ENCODE measurements at places on chromosomes 16 and 17. TPM values are rescaled to one million over a fixed set of nuclear protein-coding genes. Genes with fewer than 3 reads are reported as not detected.

DNA sequence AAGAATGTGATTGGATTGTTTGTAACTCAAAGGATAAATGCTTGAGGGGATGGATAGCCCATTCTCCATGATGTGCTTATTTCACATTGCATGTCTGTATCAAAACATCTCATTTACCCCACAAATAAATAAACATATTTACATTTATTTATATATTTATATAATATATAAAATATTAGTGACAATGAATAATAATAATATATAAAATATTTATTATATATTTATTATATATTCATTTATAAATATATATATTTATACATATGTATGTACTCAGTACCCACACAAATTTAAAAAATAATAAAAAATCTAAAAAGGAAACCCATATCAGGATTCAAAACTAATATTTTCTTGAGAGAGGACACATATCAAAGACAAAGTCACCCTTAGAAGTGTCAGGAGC lies 429.9 kb downstream of the KCNJ2 start:
- DNase-seq: no peak
- no peak overlapping the region for H3K27ac ChIP-seq
- no peak overlapping the region for H3K4me3 ChIP-seq
- H3K36me3 ChIP-seq: no peaks in the 10 kb centered on the region
- H3K27me3 ChIP-seq: no peaks in the 10 kb centered on the region
- no peaks in the 10 kb centered on the region for H3K4me1 ChIP-seq

DNA sequence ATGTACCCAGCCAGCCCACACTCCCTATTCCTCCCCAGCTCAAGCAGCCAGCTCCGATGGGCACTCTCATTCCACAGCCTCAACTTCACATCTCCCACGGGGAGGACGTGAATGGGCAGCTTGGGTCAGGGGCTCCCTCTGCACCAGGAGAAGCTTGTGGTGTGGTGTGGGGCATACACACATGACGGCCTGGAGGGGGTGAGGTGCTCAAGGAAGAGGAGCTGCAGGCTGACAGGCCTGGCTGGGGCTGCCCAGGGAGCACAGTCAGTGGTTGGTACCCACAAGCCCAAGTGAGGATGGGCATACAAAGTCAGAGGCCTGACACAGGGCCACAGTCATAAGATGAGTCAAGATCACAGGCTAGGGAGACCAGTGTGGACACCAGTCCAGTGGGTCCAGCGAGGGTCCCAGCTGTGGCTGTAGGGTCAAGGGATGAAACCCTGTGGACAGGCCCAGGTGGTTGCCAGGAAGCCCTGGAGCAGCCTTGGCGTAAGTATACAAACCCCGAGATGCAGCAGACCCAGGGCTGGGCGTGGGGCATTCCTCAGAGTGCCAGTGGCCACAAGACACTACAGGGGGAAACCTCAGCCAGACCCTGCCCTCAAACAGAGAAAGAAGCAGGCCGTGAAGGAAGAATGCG lies 4.4 kb downstream of the DRC3 start:
- no peak for DNase-seq
- H3K27me3 ChIP-seq: no peaks in the 10 kb centered on the region
- no peaks in the 10 kb centered on the region for H3K36me3 ChIP-seq

DNA sequence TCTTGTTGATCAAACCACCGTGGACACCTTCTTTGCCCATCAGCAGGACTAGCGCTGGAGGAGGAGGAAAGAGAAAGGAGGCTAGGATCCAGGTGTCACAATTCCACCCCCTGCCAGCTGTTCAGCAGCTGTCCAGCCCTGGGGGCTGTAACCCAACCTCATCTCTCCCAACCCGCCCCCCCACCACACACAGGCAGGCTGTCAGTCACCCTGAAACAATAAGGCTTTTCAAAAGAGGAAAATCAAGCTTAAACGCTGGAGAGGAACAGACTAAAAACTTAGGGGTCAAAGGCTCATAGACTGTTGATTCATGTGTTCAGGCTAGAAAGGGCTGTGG lies 2.4 kb downstream of the PFN1 start:
- H3K36me3 ChIP-seq: peaks cover 51% of the 10 kb centered on the region
- H3K4me1 ChIP-seq: peaks cover 71% of the 10 kb centered on the region
- no peaks in the 10 kb centered on the region for H3K27me3 ChIP-seq
- peak overlapping the region; percentile 99 for H3K4me3 ChIP-seq

- H3K27ac ChIP-seq: peak overlapping the region; percentile 65
- H3K36me3 ChIP-seq: peaks cover 22% of the 10 kb centered on the region
- no peak for DNase-seq
- peaks cover 91% of the 10 kb centered on the region for H3K4me1 ChIP-seq
- no peaks in the 10 kb centered on the region for H3K27me3 ChIP-seq
Measured at GRCh38 chr17:78353834-78354233, 6.0 kb downstream of the SOCS3 start.

GRCh38 chr16:86569701-86570447 lies 3.2 kb downstream of the FOXC2 start:
- DNase-seq: no peak
- H3K27me3 ChIP-seq: peaks cover 71% of the 10 kb centered on the region
- H3K27ac ChIP-seq: no peak overlapping the region
- no peaks in the 10 kb centered on the region for H3K36me3 ChIP-seq

- H3K4me1 ChIP-seq: no peaks in the 10 kb centered on the region
- H3K4me3 ChIP-seq: no peak overlapping the region
- no peak overlapping the region for H3K27ac ChIP-seq
- no peaks in the 10 kb centered on the region for H3K27me3 ChIP-seq
Measured at GRCh38 chr17:61511480-61512182, 59.4 kb downstream of the TBX4 start.

DNA sequence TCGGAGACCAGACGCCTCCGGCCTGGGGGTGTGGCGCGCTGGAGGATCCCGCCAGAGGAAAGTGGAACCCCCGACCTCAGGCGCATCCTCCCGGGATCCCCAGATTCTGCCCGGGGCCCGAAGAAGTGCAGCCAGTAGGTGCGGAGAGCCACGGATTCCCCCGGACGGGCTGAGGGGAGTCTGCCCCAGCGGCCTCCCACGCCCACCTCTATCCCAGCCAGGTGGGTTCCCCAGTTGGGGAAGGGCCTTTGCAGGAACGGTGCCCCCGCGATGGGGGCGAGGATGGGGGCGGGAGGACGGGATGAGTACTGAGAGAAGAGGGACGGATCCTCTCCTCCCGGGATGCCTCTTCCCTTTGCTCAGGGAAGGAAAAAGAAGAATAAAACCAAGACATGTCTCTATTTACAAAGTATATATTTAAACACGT lies 5.1 kb downstream of the CBX8 start:
- H3K4me1 ChIP-seq: peaks cover 43% of the 10 kb centered on the region
- peaks cover 54% of the 10 kb centered on the region for H3K27me3 ChIP-seq
- H3K27ac ChIP-seq: no peak overlapping the region
- H3K36me3 ChIP-seq: peaks cover 7% of the 10 kb centered on the region

GRCh38 chr17:45035848-45036247 lies 15.6 kb downstream of the DCAKD start:
- no peak for DNase-seq
- H3K27ac ChIP-seq: no peak overlapping the region
- H3K4me1 ChIP-seq: peaks cover 9% of the 10 kb centered on the region
- H3K4me3 ChIP-seq: no peak overlapping the region
- H3K27me3 ChIP-seq: no peaks in the 10 kb centered on the region

DNA sequence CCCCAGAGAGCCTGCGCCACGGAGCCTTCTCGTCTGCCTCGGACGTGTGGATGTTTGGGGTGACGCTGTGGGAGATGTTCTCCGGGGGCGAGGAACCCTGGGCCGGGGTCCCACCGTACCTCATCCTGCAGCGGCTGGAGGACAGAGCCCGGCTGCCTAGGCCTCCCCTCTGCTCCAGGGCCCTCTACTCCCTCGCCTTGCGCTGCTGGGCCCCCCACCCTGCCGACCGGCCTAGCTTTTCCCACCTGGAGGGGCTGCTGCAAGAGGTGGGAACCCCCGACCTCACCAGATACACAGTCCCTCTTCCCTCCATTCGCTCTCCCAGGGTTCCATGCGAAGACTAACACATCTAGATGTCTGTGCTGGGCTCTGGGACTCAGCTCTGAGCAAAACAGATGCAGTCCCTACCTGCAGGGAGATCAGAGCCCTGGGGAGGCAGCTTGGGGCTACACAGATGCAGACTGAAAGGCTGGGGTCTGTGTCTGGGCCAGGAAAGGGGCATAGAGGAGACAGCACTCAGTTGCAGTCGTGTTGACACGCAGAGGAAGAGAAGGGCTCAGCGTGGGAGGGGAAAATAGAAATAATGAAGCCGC lies 3.7 kb downstream of the TNK1 start:
- peak overlapping the region; percentile 64 for H3K4me3 ChIP-seq
- DNase-seq: peak; percentile 8
- peak overlapping the region; percentile 77 for H3K27ac ChIP-seq
- H3K4me1 ChIP-seq: peaks cover 28% of the 10 kb centered on the region

GRCh38 chr17:73521376-73521775 lies 122.9 kb downstream of the SDK2 start:
- DNase-seq: no peak
- no peaks in the 10 kb centered on the region for H3K4me1 ChIP-seq
- no peak overlapping the region for H3K27ac ChIP-seq
- H3K4me3 ChIP-seq: no peak overlapping the region
- H3K27me3 ChIP-seq: no peaks in the 10 kb centered on the region

DNA sequence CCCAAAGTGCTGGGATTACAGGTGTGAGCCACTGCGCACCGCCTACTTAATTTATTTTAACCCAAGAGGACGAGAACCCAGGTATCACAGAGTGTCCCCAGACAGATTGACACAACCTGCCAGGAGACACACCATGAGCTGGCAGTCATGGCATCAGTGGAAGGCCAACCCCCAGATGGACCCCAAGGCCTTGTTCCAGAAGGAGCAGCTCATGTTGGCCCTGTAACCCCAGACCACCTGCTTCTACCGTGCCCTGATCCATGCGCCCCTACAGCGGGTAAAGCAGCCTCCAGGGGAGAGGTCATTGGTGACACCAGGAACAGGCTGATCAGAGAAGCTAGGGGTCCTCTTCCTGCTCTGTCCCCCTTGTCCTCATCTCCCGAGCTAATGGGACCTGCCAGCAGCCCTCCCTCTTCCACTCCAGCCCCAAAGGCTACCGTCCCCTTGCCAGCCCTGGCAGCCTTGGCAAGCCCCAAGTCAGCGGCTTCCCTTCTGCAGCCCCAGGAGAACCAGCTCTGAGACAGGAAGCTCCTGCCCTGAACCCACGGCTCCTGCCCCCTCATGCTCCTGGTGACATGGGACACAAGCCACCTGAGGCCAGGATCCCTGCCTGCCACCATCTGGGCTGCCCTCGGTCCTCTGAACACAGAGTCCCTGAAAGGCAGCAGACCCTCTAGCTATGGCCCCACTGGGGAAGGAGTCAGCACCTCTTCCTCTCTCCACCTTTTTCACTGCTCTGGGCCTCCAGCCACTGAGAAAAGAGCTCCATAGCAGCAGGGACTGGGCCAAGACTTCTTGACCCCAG lies 6.3 kb downstream of the SULT1A1 start:
- H3K27ac ChIP-seq: no peak overlapping the region
- DNase-seq: no peak
- H3K36me3 ChIP-seq: no peaks in the 10 kb centered on the region
- H3K4me1 ChIP-seq: no peaks in the 10 kb centered on the region

DNA sequence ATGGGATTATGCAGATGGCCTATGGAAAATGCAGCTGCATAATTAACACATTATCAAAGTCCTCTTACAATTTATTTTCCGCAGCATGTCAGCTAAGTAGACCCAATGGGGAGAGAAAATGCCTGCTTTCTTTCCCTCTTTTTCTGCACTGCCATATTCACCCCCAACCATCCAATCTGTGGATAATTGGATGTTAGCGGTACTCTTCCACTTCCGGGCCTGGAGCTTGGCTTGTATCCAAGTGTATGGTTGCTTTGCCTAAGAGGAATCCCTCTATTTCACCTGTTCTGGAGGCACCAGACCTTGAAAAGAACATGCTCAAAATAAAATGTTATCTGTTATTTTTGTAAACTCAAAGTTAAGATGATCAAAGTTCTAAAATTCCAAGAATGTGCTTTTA lies 41.1 kb upstream of the CACNG3 start:
- no peak for DNase-seq
- H3K27ac ChIP-seq: no peak overlapping the region
- H3K27me3 ChIP-seq: no peaks in the 10 kb centered on the region
- H3K4me1 ChIP-seq: no peaks in the 10 kb centered on the region

- no peak overlapping the region for H3K4me3 ChIP-seq
- no peaks in the 10 kb centered on the region for H3K27me3 ChIP-seq
- peaks cover 7% of the 10 kb centered on the region for H3K36me3 ChIP-seq
- peaks cover 57% of the 10 kb centered on the region for H3K4me1 ChIP-seq
- H3K27ac ChIP-seq: no peak overlapping the region
- no peak for DNase-seq
Measured at GRCh38 chr16:21650521-21650920, 1.9 kb downstream of the IGSF6 start.

DNA sequence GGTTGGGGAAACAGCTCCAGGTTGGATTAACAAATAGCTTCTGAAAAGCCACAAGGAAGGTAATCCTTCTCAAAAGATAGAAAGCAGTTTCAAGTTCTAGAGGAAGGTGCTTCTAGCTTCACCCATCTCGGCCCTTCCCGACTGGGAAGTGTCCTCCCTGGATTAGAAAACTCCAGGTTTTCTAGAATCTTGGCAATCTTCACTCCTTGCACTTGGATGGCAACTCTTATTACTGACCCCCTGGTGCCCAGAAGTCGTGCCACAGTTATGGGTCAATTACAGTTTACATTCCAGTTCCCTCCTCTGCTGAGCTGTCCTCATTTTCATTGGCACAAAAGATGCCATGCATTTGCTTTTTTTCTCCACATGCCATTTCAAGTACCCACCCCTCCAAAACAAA lies 65.6 kb downstream of the SMG6 start:
- H3K36me3 ChIP-seq: peaks cover 70% of the 10 kb centered on the region
- no peak overlapping the region for H3K27ac ChIP-seq
- peaks cover 8% of the 10 kb centered on the region for H3K4me1 ChIP-seq
- H3K4me3 ChIP-seq: no peak overlapping the region
- no peak for DNase-seq

- H3K27ac ChIP-seq: no peak overlapping the region
- H3K4me3 ChIP-seq: no peak overlapping the region
- no peaks in the 10 kb centered on the region for H3K27me3 ChIP-seq
- peak; percentile 26 for DNase-seq
- peaks cover 9% of the 10 kb centered on the region for H3K36me3 ChIP-seq
Measured at GRCh38 chr16:47392081-47392480, 68.8 kb downstream of the ITFG1 start.

- peaks cover 10% of the 10 kb centered on the region for H3K4me1 ChIP-seq
- peak; percentile 46 for DNase-seq
- no peaks in the 10 kb centered on the region for H3K27me3 ChIP-seq
- H3K27ac ChIP-seq: no peak overlapping the region
- H3K4me3 ChIP-seq: no peak overlapping the region
Measured at GRCh38 chr17:39939588-39940419, 12.3 kb downstream of the LRRC3C start.

Gene TRPV2
- 42.8 TPM for total RNA-seq

Gene ALOX15B
- total RNA-seq: not detected

Gene DOC2B
- total RNA-seq: 0.34 TPM

Gene ABCC12
- total RNA-seq: not detected

Gene RILP
- 1.3 TPM for total RNA-seq

Gene KRTAP9-4
- not detected for total RNA-seq

Gene MAP2K6
- 14.6 TPM for total RNA-seq

Gene C16orf46
- total RNA-seq: not detected

Gene FAAP100
- total RNA-seq: 19.7 TPM

Gene CENPN
- total RNA-seq: 9.7 TPM
